GM04504 (cell line): ENCODE measurements at places on chromosomes 11 and 22.

- DNase-seq = no peak
Measured at GRCh38 chr11:82818409-82819043, 81.7 kb downstream of the PRCP start.

DNA sequence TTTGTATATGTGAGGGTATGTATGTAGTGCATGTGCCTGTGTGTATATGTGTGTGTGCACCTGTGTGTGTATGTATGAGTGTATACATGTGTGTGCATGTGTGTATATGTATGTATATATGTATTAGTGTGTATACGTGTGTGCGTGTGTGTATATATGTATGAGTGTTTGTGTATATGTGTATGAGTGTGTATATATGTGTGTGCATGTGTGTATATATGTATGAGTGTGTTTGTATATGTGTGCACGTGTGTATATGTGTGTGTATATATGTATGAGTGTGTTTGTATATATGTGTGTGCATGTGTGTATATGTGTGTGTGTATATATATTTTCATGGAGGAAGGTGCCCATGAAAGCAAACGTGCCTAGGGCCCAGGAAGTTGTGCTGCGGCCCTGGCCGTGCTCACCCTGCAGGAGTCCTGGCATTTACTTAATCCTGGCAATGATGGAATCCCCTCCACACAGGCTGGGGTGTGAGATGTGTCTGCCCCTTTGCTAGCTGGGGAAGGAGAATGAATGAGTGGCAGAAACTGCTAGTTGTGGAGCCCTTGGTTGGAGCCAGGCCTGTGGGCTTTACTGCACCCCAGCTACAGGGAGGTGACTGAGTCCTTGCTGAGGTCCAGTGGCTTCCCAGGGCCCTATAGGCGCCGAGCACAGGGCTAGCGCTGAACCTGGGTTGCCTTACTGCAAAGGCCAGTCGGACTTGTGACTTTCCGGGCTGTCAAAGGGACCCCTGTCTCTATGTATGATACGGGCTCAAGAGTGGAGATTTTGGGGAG is 97.2 kb downstream of the MYO18B start:
- no peak for DNase-seq

- DNase-seq = no peak
Measured at GRCh38 chr22:33389936-33390335, 331.8 kb upstream of the SYN3 start.

GRCh38 chr11:11313902-11314692 is 39.0 kb downstream of the CSNK2A3 start:
- no peak for DNase-seq

DNA sequence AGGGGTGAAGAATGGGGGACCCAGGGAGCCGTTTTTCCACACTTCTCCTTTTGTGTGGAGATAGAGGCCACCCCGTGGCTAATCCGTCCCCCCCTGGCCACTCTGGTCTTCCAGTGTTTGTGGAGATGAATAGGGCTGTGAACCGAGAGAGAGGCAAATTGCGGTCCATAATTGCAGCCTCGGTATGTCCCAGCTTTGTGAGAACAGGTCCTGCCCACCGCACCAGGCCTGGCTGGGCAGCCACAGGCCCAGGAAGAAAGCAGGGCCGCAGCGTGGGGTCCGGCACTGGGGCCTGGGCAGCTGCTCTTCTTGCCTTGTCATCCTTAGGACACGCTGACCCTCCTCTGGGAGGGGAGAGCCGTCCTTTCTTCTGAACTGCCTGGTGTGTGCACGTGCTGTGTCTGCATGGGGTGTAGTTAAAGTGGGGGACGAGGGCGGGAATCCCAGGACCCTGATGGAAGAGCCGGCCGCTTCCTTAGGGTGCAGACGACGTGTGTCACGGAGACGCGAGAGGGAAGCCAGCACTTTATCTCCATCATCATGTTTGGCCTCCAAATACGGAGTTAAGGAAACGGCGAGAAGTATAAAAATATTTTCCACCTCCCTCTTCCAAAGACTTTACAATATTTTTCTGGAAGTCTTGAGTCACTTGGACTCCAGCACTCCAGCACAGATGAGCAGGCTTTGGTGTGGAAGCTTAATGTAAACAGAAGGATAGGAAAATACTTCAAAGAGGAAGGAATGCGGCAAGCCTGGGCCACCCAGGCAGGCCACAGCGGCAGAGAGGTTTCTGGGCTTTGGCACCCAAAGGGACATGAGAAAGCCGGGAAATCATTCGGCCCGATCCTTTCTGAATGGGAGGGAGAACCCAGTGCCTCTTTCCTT is 1248.4 kb downstream of the BRD1 start:
- no peak for DNase-seq
